ENCODE measurements at places on chromosomes 7 and 10.

DNA sequence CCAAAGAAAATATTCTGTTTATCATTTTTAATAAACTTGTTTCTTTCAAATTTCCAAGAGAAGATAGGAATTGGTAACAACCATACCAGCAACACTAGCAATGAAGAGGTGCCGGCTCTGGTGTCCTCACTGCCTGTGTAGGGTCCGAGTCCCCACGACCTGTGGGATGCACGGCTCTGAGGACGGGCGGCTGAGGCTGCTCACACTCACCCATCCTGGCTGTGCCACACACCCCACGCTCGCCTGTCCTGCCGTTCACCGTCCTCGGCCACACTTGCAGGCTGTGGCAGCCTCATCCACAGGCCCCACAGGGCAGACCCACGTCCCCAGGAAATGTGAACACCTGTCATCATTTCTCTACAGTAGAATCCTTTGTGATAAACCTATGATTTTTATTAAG is 48.2 kb upstream of the DPYSL4 start:
- no peak for DNase-seq

DNA sequence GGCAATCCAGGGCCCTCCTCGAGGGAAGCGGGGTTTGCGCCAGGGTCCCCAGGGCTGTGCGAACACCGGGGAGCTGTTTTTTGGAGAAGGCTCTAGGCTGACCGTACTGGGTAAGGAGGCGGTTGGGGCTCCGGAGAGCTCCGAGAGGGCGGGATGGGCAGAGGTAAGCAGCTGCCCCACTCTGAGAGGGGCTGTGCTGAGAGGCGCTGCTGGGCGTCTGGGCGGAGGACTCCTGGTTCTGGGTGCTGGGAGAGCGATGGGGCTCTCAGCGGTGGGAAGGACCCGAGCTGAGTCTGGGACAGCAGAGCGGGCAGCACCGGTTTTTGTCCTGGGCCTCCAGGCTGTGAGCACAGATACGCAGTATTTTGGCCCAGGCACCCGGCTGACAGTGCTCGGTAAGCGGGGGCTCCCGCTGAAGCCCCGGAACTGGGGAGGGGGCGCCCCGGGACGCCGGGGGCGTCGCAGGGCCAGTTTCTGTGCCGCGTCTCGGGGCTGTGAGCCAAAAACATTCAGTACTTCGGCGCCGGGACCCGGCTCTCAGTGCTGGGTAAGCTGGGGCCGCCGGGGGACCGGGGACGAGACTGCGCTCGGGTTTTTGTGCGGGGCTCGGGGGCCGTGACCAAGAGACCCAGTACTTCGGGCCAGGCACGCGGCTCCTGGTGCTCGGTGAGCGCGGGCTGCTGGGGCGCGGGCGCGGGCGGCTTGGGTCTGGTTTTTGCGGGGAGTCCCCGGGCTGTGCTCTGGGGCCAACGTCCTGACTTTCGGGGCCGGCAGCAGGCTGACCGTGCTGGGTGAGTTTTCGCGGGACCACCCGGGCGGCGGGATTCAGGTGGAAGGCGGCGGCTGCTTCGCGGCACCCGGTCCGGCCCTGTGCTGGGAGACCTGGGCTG is 26.0 kb downstream of the PRSS2 start:
- DNase-seq: no peak

- DNase-seq: no peak
Observed at GRCh38 chr7:21922605-21923004, 23.1 kb downstream of the CDCA7L start.

GRCh38 chr10:109892931-109893330 is 30.4 kb downstream of the XPNPEP1 start:
- DNase-seq: peak; percentile 70

DNA sequence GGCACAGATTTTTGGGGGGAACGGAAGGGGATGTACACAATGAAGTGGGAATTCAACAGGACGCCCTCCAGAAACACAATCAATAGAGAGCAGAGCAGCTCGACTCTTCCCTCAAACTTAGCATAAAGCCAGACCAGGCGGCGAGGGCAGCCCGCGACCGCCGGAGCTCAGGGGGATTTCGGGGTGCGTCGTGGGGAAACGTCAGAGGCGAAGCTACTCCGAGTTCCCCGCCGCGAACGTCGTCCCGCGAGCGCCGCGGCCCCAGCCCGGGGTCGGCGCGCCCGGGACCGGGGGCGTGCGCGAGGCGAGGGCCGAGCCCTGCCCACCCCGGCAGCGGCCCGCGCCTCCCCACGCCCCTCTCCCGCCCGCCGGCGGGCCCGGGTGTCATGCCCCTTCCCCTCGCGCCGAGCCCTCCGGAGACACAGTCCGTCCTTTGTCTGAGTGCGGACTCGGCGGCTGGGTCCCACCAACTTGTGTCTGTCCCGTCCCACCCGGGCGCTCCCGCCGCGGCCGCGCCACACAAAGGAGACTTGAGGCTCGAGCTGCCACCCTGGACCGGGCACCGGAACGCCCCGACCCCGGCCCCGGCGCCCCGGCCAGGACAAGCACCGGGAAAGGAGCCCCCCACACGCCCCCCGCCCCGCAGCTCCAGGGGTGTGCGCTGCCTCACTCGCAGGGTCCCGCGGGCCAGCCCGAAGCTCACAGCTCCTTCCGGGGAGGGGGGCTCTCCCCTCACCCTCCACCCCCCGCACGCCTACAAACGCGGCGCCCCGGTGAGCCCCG is 634 bp downstream of the EZH2 start:
- DNase-seq: no peak

DNA sequence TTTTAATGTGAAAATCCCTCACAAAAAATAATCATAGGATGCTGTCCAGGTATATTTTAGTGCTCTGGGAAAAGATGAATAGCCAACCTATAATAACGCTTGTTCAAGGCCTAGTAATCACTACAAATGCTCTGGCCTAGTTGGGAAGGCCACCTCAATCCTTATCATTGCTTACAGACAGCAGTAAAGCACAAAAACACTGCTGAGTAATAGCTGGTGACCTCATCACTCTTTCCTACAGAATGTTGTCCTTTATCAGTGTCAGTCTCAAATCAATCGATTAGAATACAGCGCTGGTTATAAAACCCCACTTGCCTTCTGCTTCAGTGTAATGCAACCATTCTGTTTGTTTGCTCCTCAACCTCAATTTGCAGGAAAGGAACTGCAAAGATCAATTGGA is 72.6 kb upstream of the STEAP1 start:
- no peak for DNase-seq

DNA sequence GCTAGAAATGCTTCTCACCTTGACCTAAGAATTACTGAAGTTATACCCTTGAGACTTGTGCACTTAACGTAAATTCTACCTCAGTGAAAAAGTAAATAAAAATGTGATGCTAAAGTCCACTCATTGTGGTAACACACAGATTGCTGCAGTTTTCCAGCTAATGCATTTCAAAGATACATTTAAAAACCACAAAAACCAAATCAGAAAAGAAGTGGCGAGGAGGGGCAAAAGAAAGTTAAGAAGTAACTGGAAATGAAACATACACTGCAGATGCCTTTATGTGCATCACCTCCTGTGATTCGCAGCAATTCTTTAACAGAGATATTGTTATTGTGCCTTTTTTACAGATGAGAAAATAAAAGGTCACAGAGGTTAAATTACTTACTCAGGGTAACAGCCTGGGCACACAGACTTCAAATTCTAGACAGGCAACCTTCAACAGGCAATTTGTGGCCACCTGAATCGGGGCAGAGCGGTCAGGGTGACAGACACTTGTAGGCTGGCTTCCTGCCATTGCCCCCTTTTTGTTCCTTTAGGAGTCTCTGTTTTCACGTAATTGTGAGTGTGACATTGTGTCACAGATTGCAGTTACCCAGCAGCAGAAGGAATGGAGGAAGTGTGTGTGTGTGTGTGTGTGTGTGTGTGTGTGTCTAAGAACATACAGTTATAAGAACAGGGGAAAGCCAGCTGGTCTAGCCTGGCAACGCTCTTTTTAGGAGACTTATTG is 1.9 kb downstream of the WIPF3 start:
- peak; percentile 21 for DNase-seq

- DNase-seq: no peak
Observed at GRCh38 chr7:21086688-21087087, 300.0 kb upstream of the SP8 start.

DNA sequence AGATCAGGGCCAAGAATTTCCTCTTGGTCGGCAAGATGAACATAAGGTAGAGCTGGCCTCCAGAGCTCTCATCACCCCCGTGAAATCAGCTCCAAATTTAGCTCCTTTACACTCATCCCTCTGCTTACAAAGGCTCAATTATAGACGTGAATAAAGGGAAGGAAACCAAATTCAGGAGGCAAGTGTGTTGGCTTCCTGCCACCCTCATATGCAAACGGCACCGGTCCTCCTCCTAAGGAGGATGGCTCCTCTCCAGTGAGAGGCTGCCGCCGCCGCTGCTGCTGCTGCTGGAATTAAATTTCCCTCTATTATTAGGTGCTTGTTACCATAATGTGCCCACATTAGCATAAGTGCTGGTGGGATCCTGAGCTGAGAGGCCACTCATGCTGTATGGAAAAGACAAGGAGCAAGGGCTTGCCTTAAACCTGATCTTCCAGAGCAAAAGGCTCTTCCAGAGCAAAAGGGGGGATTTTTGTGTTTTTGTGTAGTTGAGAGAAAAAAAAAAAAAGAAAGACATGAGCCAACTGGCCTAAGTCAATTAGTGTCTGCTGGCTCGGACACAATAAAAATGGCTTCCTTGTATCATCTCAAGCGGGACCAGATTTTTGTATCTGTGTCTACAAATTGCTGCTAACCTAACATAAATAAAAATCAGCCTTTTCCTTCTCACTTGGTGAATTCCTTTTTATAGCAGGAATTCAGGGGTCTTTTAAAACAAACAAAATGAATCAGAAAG is 68.4 kb downstream of the CDHR3 start:
- no peak for DNase-seq

GRCh38 chr10:92239151-92239599 is 51.7 kb downstream of the CPEB3 start:
- DNase-seq: no peak

GRCh38 chr7:157014635-157015555 is 4.4 kb upstream of the MNX1 start:
- no peak for DNase-seq

GRCh38 chr7:75953931-75954330 is 39.0 kb downstream of the POR start:
- no peak for DNase-seq

DNA sequence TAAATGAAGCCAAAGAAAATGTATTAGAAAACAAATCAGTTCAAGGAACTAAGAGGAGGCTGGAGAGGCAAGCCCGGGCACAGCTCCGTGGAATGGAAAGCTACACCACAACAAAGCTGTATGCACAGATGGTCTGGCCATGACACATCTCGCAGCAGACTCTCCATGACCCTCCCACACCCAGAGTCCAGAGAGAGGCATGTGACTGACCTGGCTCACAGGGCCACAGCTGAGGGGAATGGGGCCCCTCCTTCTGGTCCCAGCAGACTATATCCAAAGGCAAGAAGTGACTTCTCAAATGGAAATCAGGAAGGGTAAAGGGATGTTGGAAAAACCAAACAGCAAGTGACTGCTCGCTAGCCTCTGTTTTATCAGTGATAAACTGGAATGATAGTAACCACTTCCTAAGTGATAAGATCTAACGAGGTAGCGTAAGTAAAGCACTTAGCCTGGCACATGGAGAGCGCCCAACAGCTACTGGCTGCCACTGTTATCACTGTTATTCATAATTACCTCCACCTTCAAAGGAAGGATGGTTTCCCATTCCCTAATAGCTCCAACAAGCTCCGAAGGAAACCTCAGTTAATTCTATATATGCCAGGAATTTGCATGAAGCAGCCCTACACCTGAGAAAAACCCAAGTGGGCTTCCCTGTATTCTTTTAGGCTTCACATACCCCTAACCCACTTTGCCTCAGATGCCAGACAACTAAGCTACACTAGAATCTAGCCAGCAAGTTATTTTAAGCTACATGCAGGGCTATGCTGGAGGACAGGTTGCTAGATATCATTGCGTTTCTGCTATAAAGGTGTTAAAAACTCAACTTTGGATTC is 8.4 kb downstream of the OSBPL3 start:
- DNase-seq: peak; percentile 84

GRCh38 chr10:77111611-77112550 is 525.7 kb downstream of the KCNMA1 start:
- DNase-seq: peak; percentile 95

DNA sequence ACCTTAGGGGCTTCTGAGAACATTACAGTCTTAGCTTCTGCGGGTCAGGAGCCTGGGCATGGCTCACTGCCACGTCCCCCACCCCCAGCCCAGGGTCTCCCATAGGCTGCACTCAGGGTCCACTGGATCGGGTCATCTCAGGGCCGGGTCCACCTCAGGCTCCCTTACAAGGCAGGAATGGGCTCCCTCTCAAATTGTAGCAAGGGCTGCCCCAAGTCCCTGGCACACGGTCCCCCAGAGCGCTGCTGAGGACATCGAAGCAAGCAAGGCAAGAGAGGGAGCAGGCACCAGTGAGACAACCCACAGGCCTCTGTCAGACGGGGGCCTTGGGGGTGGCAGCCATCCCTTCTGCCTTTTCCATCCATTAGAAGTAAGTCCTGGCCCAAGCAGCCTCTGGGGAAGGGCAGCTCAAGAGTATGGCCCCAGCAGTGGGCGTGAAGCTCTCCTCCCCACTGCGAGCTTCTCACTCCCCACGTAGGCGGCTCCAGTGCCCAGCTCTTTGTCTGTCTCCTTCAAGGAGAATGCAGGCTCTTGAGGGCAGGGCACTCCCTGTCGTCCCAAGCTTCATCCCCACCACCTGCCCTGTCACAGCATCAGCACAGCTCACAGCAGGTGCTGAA is 18.0 kb upstream of the RET start:
- no peak for DNase-seq

DNA sequence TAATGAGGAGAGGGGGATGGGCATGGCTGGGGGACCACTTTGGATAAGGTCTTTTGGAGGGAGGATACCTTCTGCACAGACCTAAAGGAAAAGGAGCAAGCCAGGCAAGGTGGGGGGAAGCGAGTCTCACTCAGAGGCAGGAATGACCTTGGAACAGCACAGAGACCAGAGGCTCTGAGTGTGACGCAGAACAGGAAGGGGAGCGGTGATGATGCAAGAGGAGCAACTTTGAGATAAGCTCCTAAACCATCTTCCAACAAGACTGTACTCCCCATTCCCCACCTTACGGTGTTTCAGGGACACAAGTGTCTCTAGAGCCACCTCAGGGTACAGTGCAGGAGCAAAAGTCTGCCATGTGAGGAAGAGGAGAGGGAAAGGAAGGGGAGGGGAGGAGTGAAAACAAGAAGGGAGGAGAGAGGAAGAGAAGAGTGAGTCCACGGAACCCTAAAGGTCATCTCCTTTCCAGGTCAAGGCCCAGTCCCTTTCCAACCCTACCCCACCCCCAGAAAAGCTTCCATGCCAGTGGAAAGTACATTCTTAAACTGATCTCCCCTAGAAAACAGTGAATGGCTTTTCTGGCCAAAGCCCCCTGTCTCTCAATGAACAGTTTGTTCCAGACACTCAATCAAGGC is 54.1 kb downstream of the JAZF1 start:
- DNase-seq: no peak

DNA sequence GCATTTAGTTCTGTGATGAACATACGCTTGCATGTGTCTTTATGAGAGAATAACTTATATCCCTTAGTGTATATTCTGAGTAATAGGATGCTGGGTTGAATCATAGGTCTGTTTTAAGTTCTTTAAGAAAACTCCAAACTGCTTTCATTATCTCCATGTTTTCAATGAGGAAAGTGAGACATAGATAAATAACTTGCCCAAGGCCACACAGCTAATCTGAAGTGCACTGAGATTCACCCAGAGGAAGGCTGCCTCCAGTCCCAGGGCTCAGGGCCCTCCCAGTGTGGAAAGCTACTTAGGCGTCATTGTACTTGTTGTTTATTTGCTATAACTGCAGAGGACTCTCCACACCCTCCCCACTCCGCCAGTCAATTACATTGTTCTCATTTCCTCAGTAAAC is 126.7 kb downstream of the INHBA start:
- DNase-seq: peak; percentile 27

- no peak for DNase-seq
Observed at GRCh38 chr10:131556061-131556896, 244.8 kb upstream of the TCERG1L start.

Measured in fibroblast of upper back skin (primary cell).